ENCODE measurements at places on chromosomes 2 and 18. TPM values are rescaled to one million over a fixed set of nuclear protein-coding genes. Genes with fewer than 3 reads are reported as not detected.

The REEP1 gene
- 0.25 TPM for total RNA-seq

The VWA3B gene
- total RNA-seq = not detected

The VPS54 gene
- total RNA-seq = 10.1 TPM

The CD302 gene
- total RNA-seq = 0.56 TPM
